HT-29 (cell line): ENCODE measurements at places on chromosomes 6 and 20.

DNA sequence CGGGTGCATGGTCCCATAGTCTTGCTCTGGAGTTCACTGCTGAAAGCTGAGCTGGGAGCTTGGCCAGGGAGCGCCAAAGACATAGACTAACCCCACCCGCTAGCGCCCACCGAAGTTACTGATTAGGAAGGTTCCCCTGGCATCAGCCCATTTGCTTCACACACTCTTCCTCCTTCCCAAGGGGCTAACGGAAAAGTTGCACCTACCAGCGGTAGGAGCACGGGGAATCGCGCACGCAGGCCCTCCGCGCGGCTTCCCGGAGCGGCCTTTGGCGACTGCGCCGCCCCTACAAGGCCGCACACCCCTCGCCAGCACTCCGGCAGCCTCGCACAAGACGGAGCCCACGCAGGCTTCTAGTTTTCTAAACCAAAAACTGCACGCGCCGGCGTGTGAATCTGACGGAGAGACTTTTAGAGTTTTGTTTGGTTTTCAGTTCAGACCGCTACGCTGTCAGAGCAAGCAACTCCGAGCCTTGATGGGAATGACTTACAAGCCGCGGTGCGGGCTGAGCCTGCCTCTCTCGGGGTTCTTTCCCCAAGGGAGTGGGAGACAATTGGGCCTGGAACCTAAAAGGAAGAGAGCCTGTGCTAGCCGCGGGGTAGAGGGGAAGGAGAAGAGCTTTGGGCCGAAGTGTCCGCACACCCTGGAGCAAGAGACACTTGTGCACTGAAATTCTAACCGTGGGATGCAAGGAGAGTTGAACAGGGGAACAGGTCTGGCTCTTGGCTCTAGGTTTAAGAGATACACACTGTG is 891 bp upstream of the POU3F2 start:
- DNase-seq: no peak

- no peak for DNase-seq
These were observed 39.0 kb downstream of the AIG1 start for GRCh38 chr6:143099647-143100046.

DNA sequence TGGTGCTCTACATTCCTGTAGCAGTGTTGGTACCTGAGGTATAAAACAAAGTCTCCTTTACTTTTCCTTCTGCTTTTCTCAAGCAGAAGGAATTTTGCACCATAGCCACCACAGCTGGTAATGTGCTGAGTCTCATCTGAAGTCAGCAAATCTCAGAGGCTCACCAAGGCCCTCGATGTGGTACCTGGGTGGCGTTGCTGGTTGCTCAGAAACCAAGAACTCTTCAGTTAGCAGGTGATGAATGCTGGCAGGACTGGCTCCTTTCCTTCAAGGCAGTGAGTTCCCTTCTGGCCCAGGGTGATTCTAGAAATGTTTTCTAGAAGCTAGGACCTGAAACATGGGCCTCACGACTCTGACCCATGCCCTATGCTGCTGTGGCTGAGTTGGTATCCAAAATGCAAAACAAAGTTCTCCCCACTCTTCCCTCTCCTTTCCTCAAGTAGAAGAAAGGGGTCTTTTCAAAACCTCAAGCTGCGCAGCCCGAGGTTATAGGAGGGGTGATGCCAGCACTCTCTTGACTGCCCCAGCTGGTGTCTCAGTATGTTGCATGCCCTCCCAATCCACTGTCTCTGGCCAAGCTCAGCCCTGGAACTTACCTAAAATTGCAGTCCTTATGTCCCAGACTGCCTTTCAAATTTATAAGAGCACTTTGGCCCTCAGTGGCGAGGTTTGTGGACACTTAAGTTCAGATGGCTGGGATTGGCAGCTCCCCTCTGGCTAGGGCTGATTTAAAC is 592.3 kb downstream of the FRK start:
- no peak for DNase-seq

GRCh38 chr6:82015526-82015925 is 232.0 kb downstream of the IBTK start:
- DNase-seq: no peak

DNA sequence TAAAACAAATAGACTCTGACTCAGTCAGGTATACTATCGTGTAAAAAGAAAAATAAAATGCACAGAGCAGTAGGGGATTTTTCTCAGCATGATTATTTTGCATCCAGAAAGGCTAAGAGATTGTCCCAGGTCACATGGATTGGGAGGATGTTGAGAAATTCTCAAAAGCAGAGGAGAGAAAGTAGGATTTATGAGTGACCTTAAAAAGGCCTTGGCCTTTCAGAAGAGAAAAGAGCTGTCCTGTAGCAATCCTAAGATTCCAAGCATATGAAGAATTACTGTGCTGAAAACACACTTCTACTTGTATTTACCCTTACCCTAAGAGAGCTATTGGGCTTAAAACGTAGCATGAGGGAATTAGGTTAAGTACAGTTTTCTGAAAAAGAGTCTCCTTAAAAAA is 149.7 kb upstream of the ENPP5 start:
- no peak for DNase-seq

DNA sequence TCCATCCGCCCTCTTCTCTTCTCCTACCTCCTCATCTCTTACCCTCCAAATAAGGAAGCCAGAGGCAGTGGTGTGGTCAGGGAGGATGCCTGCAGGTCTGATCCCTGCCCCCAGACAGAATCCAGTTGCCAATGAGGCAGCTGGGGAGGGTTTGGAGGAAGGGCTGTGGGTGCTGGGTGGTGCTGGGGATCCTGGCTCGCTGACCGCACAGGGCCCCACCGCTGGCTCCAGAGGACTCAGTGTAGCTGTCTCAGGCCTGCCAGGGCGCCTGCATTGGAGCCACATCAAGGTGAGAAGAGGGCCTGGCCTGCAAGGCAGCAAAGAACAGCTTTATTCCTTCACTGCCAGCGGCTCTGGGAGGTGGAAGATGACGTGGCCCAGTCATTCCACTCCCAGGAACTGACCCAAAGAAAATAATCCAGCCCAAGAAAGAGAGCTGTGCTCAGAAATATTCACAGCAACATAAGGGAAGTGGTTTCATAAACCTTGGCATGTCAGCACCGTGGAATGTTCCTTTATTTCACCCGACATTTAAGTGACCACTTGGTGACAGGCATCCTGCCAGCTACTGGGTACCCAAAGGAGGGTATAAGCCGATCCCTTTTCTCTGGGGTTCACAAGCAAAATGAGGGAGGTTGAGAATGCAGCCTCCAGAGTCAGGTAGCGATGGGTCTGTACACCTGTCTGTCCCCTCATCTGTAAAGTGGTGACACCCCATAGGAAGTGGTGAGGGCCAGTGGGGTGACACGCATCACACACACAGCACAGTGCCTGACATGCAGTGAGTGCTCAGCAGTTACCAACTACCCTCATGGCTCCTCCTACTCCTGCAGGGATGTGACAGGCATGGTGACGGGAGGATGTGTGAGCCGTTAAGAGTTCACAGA is 125.1 kb downstream of the SNX5 start:
- no peak for DNase-seq
